Cardiac muscle cell (in vitro differentiated cells and primary cell): ENCODE measurements at places on chromosomes 2 and 18.

DNA sequence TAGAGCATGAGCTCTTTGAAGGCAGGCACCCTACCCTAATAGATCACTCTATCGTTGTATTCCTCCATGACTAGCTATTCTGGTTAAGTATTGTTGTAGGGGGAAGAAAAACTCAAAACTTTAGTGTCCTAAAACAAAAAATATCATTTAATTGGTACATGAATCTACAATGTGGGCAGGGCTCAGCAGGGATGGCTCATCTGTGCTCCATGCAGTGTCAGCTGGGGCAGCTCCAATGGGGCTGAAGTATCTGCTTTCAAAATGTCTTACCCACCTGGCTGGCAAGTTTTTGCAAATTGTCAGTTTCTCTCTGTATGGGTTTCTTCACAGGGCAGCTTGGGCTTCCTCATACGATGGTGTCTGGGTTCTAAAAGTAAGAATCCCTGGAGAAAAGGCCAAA lies 83.2 kb upstream of the ITGA6 start:
- DNase-seq = no peak

DNA sequence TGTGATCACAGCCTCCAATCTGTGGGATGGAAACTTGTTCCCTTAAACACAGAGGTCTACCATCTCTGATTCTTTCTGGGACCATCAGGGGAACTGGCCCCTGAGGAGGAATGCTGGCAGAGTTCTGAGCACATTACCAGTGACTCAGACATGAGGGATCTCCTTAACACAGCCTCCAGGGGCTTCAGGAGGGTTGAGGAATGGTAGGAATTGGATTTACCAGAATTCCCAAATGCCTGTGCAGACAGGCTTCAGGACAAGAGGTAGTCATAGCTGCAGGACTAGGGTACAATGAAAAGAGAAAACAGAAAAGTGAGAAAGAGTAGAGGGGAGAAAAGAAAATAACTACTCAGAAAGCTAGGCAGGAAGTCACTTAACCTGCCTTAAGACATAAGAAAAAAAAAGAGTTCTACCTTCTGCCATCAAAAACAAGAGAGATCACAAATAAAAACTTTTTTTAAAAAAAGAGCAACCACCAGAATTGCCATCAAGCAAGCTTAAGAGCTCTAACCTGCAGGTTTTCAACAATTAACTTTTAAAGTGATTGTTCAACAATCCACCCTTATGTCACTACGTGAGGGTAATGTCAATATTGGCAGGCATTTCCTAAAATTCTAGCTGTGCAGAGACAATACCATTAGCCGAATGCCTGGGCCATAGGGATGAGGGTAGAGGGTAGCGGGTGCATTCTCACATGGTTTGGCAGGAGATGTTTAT lies 524.4 kb downstream of the BCL11A start:
- DNase-seq = no peak

GRCh38 chr2:225340923-225341322 lies 58.6 kb upstream of the NYAP2 start:
- no peak for DNase-seq

GRCh38 chr2:205367331-205367935 lies 314.9 kb upstream of the NRP2 start:
- DNase-seq = no peak

DNA sequence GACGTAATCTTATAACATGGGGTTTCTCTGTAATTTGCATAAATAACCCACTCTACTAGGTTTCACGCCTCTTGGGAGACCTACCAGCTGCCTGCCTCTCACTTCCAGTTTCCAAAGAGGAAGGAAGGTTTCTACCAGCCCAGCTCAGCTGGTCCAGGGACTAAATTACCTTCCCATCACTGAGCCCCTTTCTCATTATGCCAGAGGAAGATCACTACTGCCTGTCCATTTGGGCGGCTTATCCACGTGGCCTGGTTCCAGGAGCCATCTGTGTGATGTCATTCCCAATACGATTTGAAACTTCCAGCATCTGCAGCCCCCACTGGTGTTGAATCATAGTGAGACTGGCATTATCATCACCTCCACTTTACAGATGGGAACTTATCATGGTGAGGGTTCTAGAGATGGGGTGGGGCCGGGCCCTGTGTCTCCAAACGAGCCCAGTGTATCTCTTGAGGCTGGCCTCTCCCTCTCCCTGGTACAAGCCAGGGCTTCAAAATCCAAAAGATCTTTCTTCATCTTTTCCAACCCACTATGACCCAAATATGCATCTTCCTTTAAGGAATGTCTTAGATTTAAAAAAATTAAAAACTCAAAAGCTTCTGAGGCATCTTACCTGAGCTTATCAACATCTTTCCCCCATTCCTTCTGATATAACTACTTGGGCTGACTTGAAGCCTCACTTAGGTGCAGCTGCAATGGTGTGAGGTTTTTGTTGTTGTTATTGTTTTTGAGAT lies 140.8 kb downstream of the DDX1 start:
- no peak for DNase-seq

DNA sequence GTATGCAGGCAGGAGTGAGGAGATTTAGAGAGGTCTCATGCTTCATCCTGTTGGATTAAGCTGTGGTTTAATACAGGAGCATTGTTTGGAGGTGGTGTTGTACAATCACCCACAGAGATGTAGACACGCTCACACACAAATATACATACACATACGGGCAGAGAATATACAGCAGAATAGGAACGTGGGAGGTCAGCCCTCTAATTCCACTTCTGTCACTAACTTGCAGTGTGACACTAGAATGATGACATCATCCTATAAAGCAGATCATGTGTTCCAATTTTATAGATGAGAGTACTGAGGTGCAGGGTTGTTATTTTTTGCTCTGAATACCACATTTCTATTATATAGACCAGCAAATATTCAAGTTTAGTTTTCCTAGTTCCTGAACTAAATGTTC lies 54.4 kb downstream of the TRIB2 start:
- no peak for DNase-seq

DNA sequence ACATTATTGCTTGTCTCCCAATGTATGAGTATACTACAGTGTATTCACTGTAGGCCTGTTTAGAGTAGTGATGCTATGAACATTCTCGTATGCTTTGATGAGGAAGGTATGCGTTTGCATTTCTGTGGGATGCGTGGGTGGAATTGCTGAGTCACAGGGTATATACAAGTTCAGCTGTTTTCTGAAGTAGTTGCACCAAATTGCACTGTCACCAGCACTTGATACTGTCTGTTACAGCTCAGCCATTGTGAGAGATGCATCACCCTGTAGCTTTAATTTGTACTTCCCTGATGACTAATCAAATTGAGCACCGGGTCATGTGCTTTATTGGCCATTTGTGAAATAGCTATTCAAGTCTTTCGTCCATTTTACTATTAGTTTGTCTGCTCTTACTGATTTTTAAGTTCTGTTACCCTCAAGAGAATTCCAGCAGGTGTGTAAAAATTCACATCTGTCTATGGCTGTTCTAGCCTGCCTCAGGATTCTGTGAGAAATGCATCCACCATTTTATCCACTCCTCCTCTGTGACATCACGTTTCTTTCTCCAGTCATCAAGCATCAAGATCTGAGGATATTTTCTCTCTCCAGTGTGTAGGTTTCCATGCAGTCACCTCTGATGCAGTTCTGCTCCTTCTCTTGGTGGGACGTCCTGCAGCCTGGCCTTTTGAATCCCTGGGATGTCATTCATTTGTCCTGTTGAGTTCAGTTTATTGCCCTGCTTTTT lies 72.5 kb downstream of the DGKD start:
- DNase-seq = no peak

GRCh38 chr2:181656450-181657291 lies at the start of gene CERKL:
CERKL (minus strand) TSS chr2:181657105; CDS start chr2:181657006, 99 bp downstream.
- peak; percentile 26 for DNase-seq

DNA sequence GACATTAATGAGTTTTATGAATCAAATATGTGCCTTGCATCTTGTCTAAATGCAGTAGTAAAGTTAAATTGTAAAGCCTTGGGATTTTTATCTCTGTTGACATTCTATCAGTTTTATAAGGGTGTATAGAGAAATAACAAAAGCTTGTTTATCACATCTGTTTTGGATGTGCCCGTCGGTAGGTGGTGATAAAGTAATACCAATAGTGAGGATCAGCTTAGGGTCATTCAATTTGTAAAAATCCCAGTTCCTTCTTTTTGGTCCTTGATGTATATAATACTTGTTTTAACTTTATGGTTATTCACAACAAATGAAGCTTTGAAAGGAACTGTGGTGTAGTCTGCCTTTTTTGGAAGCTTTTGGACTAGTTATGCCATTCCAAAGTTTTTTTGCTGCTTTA lies 12.6 kb downstream of the UBE2E3 start:
- no peak for DNase-seq

- DNase-seq = no peak
These were observed 18.9 kb downstream of the STEAP3 start for GRCh38 chr2:119242276-119243119.

DNA sequence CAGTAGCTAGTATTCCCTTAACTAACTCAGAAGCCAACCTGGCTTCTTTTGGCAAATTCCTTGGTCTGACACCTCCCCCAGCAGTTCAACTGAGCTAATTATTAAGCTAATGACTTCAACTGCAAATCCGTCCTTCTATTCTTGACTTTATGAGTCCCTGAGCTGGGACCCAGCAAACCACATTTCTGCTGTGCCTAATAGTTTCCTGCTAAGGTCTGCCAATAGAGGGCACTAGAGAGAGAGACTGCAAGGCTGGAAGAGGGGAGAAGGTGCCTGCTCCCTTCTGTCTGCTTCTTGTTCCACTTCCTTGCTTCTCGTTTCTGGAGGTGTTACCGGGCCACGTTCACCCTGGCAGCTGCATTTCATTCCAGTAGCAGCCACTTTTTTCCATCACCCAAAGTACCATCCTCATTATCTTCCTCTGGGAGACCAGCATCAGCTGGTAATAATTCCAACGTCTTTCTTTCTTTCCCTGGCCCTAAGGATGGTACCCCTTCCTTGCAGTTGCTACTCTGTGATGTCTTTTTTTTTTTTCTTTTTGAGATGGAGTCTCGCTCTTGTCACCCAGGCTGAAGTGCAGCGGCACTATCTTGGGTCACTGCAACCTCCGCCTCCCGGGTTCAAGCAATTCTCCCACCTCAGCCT lies 352.0 kb downstream of the TNS1 start:
- DNase-seq = peak; percentile 75

DNA sequence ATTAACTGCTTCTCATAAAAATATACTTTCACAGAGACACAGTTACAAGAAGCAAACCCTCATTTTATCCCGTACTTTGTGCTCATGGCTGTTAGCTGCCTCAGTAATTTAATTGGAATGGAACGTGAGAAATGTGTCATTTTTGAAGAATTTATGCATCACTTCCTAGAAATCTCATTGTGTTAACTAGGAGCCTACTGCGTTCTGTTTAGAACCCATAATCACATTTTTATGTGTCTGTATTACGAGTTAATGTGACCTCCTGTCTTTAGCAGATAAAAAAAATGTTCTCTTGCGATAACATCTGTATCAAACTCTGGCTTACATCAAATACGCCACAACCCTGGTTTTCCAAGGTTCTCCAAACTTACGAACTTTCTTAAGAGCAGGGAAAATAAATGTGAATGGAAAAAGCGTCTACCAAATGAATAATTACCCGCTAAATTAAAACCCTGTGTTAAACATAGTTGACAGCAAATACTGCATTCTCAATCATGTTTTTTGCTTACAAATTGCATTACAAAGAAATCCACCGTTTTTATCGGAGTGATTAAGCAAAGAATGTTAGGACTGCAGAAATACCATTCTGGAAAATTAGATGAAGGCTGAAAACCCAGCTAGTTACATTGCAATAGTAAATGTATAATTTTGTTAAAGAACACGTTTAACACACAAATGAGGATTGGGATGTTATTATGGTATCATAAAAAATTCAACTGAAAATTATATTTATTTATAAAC lies 12.1 kb upstream of the GBX2 start:
- no peak for DNase-seq

DNA sequence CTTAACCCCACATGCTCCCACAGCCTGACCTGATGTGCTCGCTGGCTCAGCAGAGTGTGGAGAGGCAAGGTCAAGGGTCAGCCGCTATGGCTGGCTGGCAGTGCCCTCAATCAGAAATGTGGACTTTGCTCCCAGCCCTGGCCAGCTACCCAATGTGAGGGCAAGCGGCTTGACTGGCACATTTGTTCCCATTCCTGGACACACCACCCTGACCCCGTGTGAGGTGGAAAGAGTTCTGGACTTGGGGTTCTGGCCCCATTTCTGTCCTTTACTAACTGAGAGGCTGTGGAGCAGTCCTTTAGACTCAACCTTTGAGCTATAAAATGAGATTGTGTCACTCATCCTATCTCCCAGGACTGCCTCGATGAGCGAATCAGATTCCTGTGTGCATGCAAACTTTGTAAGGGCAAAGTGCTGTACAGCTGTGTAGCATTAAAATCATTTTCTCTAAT lies 9.1 kb downstream of the THNSL2 start:
- DNase-seq = no peak

GRCh38 chr2:37367984-37368383 lies 23.6 kb downstream of the QPCT start:
- no peak for DNase-seq

DNA sequence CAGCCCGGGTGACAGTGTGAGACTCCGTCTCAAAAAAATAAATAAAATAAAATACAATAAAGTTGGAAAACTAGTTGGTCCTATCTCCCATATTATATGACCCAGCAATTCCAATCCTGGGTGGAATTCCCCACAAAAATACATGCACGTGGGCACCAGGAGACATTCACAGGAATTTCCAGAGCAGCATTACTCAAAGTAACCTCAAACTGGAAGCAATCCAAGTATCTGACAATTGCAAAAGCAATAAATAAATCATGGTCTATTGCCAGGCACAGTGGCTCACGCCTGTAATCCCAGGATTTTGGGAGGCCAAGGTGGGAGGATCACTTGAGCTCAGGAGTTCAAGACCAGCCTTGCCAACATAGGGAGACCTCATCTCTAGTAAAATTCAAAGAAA lies 101.2 kb upstream of the MAP4K4 start:
- DNase-seq = no peak

DNA sequence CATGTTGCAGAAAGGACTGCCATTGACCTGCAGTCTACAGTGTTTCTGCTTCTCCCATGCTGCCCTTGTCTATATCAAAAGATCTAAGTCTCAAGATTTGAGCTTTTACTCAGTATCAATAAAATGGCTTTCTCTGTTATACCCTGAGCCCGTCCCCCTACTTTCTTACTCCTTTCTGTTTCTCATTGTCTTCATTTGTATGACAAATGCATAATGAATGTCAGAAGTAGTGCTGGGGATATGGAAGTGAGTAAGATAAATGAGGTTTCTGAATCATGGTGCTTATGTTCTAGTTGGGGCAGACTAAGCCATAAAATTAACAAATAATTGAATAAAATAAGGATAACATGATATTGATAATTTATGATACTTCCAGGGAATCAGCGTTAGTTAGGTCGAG lies 128.6 kb downstream of the PARD3B start:
- no peak for DNase-seq

DNA sequence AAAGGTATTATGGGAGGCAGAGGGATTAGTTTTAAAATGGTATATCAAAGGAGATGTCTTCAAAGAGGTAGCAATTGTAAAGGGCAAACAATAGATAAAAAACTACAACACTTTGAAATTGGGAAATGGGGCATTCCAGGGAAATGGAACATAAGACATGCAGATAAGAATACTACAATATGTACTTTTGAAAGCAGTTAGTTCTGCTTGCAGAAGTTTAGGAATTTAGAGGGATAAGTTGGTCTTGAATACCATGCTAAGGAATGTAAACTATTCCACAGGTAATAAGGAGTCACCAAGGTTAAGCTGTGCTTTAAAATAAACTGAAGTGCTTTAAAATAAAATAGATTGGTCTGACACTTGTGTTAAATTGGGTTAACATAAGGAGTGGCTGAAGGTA lies 571.7 kb upstream of the ACVR2A start:
- DNase-seq = peak; percentile 13

GRCh38 chr2:9847140-9847539 lies 3.9 kb downstream of the TAF1B start:
- DNase-seq = peak; percentile 10
